Pulmonary artery endothelial cell (primary cell): ENCODE measurements at places on chromosomes 3 and 15.
A peak's percentile ranks its signal among the peaks of the same experiment; 100 is the strongest.

- DNase-seq: no peak
Observed at GRCh38 chr3:124784686-124785382, 54.6 kb downstream of the UMPS start.

DNA sequence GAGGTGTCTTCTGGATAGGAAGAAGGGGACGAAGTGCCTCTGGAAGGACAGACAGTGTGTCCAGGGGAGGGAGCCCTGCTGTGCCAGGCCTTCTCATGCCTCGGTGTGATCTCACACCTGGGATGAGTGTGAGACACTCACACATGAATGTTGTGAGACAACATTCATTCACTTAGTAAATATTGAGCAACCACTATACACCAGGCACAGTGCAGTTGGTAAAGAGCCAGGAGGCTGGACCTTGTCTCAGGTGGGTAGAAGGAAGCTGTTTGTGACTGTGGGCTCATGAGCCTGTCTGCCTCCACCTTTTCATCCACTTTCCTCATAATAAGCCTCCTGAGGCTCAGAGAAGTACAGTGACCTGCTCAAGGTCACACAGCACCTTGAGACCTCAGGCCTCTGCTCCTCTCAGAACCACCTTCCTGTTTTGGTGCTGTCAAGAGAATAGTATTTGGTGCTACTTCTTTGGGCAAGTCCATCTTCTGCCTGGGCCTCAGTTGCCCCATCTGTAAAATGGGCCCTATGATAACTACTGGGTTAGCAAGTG is 20.9 kb downstream of the SLC6A6 start:
- DNase-seq: no peak

DNA sequence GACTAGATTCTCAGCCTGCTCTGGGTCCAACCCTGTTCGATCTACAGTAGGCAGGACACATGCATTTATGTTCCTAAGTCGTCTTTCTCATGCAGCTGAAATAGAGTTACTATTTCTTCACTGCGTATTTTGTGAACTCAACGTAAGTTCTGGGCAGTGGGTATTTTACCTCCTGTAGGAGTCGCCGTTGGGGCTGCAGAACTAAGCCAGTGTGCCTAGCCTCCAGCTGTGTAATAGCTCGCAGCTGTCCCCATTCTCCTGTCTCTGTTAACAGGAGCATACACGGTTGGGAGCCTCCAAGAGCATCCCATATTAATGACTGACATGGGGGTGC is 58.4 kb upstream of the HRH1 start:
- no peak for DNase-seq

GRCh38 chr3:14487086-14487485 is 53.1 kb downstream of the GRIP2 start:
- no peak for DNase-seq

DNA sequence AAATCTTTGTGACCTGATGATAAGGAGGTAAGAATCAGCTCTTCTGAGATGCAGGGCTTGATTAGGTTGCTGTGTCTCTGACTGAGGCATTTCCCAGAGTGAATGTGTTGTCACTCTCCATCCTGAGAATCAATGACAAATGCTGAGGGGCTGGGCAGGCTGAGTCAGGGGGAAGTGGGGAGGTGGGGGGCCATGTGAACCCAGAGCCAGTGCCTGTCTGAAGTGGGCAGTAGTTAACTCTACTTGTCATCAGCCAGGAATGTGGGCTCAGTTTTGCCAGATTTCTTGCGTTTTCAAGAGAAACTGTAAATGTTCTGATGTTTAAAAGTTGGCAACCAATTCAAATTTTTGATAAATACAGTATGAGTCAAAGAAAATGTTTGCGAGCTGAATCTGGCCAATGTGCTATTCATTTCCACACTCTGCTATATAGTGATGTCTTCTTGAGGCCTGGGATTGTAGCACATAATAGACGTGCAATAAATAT is 3.1 kb upstream of the BNC1 start:
- DNase-seq: peak; percentile 88

GRCh38 chr3:133893683-133894352 is 1.9 kb downstream of the RAB6B start:
- DNase-seq: no peak

DNA sequence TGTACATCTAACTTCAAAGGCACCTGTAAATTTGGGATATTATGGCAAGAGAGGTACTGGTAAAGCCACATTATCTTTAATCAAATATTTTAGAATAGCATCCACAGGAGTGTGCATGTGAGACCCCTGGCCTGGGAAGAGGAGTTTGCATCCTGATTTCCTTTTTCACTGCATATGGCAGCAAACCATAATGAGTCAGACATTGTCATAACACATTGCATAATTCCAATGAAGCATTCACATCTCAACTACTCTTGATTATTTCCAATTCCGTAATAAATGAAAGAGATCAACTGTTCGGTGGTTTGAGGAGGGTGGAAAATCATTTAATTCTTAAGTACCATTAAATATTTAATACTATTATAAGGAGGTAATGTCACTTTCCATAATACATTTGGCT is 215.0 kb downstream of the MECOM start:
- DNase-seq: no peak

GRCh38 chr3:46215810-46216414 is 7.8 kb upstream of the CCR1 start:
- no peak for DNase-seq
